OCI-LY7 (cell line): ENCODE measurements at places on chromosomes 12 and 14. TPM values are rescaled to one million over a fixed set of nuclear protein-coding genes. Genes with fewer than 3 reads are reported as not detected.

DNA sequence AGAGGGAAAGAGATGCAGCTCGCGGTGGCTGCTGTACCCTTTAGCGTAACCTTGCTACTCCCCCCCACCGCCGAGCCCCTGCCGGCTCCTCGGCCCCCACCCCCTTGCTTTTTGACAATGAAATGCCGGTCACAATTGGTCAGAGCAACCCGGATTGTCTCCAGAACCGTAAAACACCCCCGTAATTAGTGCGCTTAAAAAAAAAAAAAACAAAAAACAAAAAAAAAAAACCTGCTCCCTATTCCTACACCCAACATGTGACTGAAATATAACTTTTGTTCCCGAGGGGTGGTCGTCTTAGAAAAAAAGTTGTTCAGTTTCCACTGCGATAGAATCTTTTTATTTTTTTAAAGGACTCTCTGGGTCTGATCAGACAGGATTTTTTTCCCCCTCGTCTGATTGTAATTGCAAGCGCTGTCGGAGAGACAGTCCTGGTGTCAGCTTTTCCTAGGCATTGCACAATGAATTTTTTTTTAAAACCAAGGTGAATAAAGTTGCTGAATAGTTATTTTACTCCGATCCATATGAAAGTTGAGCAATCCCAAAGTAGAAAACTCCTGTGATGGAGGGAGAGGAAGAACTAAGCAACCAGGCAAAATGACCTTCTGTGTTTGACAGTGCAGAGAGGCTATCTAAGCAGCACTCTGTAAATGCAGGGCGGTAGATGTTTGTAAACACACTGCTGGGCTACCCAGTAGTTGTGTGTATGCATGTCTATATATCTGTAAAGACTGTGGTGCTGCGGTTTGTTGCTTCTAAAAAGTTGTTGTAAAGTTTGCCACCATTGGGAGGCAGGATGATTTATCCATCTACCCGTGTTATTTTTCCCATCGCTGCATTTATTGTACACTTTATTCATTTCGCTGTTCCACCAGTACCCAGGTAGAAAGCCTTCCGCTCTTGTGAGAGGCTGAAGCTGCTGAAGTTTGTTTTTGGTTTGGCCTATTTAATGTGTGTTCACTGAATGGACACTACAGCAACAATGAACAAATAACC lies 1.1 kb downstream of the ETV6 start:
- DNase-seq = peak; percentile 57

- no peak for DNase-seq
Observed at GRCh38 chr12:79638490-79638889, 52.3 kb downstream of the PAWR start.

The PELI2 gene
- 2.8 and 8.0 TPM in 2 replicates for total RNA-seq

DNA sequence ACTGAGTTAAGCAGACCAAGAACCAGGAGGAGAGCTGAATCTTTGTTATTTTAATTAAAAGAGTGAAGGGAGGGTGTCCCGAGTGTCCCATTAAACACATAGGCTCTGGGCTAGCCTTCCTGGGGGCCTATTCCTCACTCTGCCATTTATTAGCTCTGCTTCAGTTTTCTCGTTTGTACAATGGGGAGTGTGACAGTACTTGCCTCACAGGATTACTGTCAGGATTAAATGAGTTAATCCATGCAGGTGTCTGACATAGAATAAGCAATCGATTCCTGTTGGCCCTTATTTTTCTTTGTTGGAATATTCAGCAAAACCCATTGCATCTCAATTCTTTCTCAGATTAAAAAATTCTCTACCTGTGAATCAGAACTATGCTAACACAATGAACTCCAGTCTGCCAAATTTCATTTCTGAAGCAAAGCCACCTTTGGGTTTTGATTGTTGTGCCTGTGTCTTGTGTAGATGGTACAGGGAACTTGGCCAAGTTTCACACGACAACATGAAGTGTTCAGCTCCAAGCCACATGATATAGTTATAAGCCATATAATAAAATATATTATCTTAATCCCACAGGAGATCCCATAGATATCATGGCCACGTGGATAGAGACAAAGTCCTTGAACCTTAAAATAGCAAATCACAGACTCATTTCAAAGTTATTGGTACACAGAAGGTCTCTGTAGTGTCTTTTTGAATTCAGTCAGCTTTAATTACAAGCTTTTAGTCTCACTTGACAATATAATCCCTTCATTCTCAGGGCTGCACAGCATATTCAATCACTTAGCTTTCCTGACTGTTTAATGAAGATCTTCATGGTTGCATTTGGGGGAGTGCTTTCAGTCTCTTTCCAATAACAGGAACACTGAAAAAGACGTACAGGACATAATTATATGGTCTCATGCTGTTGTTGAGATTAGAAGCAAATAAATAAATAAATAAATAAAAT lies 34.4 kb upstream of the CRY1 start:
- no peak for DNase-seq

DNA sequence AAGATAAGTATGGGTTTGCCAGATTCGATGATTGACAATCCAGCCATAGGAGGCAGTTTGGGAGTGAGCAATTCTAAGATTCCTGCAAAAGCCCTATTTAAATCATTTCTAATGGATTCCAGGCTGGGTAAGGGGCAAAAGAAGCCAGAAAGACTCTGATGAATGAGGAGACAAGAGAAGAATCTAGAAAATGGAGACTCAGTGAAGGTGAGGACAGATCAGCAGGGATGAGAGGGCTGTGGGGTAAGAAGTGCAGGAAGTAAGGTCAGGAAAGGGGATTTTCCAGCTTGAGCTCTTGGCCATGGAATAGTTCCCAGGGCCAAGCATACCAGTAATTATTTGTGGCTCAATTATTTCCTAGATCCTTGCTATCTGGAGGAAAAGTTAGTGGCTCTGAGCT lies 87.3 kb downstream of the TMX1 start:
- DNase-seq = no peak

DNA sequence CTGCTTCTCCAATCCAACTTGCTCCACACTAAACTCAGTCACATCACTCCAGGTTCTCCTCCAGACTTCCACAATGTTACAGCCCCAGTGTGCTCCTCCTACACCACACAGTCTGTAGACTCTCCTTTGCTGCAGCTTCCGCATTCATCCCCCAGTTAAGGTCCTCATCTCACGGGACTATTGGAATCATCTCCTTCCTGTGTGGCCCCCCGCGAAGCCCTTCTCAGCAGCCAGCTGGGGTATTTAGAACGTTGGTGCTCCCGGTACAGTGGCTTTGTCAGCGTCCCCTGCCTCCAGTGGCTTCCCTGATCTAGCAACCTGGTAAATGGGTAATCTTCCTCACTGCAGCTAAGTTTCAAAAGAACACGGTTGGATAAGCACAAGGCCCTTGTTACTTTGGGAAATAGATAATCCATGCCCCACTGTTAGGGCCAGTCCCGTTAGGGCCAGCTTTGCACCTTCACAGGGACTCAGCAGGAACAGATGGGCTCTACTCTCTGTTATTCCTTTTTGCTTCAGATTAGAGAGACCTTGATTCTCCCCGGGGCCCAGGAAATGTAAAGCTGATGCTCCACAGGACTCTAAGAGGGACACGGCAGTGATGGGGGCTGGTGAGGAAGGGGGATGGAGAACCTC lies 823 bp upstream of the TSPAN11 start:
- DNase-seq = no peak

The CLEC7A gene
- total RNA-seq = not detected in 2 replicates

DNA sequence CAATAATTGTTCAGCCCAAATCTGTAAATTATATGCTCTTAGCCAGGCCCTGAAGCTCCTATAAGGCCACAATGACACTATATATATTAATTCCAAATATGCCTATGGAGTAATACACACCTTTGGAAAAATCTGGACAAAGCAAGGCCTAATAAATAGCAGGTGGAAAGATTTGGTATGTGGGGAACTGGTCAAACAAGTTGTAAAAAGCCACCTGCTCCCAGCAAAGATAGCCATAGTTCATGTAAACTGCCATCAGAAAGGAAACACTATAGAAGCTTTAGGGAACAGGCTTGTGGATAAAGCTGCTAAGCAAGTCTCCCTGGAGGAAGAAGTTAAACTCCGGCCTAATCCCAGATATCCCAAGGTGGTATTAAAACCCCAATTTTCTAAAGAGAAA lies 29.7 kb downstream of the PRMT8 start:
- no peak for DNase-seq

DNA sequence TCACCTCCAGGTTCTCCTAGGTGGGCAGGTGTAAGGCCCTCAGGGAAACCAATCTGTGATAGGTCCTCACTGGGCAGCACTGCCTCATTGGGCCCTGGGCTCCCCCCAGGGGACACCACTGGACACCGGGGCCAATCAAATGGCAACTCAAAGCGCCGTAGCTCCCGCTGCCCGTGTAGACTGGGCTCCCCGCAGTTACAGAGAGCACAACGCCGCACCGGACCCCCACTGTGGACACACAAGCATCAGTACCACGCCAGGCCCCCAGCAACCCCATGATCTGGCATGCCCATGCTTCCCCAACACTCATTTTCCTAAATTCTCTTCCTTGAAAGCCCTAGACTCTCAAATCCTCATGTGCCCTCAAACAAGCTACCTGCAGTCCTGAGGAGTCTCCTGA lies 6.1 kb downstream of the KMT2D start:
- no peak for DNase-seq

GRCh38 chr12:84696281-84696680 lies 216.3 kb downstream of the SLC6A15 start:
- DNase-seq = no peak

DNA sequence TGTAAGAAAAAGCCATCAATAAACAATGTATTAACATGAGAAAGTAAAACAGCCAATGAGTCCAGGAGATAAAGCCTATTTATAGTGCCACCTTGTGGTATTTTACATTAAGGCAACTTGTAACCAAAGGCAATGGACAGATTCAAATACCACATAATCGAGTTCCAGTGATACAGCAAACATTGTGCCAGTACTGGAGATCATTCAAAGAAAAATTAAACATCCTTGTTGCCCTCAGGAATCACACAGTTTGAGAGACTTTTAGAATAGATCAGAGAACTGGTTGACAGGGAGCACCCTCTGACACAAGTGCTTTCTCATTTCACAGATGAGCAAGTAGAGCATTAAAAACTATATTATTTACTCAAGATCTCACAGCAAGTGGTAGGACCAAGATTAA lies 98.1 kb downstream of the DDHD1 start:
- DNase-seq = peak; percentile 51

DNA sequence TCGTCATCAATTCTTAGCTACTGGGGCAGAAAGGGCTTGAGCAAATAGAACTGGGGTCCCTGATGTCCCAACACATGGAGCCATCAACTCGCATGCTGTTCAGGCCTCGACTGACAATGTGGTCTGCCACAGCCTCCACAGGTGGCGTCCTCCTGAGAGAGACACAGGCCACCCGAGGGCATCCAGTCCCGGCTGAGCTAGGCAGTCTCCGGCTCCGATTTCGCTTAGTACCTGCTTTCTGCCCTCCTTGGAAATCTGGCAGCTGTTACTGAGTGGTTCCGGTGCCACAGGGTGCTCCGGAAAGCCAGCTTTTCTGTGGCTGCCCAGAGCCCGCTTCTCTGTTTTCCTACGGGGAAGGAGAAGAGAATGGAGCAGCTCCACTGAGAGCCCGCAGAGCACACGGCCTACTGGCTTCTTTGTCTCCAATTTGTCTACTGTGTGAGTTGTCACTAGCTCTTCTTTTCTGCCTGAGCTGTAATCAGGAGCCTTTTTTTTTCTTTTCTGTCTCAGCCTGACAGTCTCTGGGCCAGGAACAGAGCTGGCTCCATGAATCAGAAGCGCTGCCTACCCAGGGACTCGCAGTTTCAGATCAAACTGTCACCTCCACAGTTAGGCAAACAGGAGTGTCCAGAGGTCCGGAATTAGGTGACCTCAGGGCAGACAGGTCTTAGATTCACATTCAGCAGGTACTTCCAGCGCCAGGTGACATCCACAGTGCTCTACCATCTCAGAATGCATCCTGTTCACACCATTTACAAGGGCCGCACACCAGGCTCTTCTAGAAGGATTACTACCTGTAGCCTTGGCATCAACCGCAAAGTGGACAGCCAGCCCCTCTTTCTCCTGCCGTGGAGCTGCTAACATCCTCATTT lies 73.3 kb downstream of the MOK start:
- DNase-seq = no peak

The MYF6 gene
- not detected in 2 replicates for total RNA-seq

GRCh38 chr12:61536525-61536924 lies 723.7 kb upstream of the USP15 start:
- no peak for DNase-seq

- DNase-seq = no peak
Observed at GRCh38 chr14:61609884-61610283, 85.4 kb upstream of the HIF1A start.

DNA sequence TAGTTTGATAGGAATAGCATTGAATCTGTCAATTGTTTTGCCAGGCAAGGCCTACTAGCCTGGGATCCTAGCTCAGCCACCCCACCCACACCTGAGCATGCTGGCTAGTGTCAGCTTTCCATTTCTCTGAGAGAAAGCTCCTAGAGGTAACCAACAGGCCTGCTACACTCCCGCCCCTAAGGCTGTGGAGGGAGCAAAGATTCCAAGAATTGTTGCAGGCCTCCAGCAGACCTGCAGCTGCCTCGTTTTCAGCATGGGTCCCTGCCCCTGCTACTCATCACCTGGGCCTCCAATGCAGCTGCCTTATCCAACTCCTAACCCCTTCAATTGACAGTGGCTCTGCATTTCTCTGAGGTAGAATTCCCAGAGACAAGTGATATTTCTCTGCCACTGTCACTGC lies 852.4 kb upstream of the MDGA2 start:
- no peak for DNase-seq

GRCh38 chr14:51527073-51527472 lies 124.6 kb upstream of the FRMD6 start:
- DNase-seq = no peak
